ENCODE measurements at places on chromosomes 11 and 22.

DNA sequence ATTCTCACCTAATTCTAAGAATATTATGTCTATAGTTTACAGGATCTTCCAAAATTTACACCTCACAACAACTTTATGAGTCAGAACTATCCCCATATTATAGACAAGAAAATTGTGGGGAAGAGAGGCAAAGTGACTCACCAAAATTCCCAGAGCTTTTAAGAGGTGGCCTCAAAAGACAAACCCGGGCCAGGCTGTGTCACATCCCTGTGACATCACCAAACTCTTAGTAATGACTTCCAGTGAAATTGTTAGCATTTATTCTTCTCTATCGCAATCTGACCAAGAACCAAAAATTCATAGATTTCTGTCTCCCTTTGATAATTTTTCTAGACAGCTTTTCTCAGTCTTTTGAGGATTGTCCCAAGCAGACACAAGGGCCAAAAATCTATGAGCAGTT lies 134.3 kb downstream of the SNX19 start:
- DNase-seq = no peak

DNA sequence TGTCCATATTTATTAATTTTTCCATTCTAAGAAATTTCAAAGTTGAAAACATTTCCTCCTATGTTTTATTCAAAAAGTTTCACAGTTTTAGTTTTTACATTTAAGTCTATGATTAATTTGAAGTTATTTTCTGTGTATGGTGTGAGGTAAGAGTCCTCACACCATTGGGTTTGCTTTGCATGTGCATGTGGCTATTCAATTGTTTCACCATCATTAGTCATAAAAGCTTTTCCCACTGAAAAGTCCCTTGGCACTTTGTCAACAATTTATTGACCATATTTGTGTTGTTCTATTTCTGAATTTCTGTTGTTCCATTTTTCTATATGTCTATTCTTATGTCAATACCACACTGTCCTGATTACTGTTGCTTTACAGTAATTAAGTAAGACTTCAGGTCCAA lies 186.5 kb downstream of the KIF18A start:
- no peak for DNase-seq

DNA sequence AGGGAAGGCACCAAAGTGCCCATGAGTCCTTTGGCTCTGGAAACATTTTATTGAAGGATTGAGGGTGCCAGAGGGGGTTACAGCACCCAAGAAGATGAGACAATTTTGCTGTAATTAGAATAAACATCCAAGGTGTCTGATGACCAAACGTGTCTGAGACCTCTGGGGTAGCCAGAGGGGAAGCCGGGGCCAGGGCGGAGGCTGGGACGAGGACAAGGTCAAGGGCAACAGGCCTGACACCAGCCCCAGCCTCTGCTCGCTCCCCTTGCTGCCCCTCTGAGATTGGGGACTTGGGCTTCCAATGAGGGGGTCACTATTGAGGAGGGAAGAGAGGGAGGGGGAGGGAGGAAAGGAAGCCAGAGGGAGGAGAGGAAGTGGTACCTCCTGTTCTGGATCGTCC lies 25.6 kb downstream of the TMPRSS6 start:
- DNase-seq = no peak

DNA sequence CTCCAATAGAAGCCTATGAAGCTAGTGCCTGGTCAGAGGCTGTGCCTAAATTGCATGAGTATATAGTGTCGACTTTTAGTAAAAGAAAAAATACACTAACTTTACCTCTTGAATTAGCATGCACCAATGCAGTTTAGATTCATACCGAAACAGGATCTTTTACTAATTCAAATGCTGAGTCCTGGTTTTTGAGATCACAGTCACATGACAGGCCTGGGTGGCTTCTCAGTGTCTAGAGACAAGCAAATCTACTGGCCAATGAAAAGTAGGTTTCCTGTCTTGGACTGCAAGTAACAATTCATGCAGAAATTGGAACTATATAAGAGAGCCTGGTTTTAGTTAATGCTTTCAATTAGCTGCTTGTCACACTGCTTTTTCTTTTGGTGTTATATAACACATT lies 7.2 kb downstream of the ARHGEF12 start:
- DNase-seq = peak; percentile 22

GRCh38 chr22:48528221-48528915 lies 1299.3 kb downstream of the BRD1 start:
- no peak for DNase-seq

Measured in inflammatory macrophage (primary cell).